Foreskin fibroblast (primary cell): ENCODE measurements at places on chromosomes 2 and 18.

GRCh38 chr2:150806336-150806735 lies 318.9 kb upstream of the RND3 start:
- no peak for DNase-seq

DNA sequence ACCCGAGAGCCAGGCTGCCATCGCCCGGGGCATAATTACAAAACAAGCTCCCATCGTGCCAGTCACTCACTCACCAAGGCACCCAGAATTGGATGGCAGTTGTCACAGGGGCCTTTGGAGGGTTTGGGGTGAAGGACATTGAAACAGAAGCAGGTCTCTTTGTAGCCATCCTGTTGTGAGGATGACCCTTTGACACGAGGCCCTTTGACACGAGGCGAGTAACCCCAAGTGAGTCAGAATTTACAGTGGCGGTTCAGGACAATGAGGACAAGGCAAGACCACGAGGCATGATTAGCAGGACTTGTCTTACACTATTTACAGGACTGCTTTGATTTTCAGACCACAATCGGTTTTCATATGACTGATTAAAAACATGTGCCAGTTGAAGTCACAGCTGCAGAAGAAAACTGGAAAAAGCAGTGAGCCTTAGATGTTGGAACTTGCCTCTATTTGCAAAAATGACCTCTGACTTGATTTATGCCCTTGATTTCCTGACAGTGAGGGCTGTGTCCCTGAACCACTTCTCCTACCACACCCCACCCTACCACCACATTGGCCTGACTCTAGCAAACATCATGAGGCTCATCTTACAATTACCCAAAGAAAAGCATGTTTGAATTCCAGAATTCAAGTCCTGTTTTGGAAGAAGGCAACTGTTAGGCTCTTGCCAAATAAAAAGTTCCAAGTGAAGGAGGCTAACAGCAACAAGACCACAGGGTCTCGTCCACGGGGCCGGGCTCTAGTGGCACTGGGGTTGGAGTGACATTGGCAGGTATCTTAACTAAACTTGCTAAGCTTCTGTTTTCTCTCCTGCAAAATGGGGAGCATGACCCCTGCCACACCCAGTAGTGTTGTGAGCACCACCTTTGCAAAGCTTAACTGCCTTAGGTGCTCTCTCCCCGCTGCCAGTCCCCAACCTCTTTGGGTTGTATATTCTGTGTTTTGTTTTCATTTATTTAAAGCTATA lies 64.4 kb upstream of the FOSL2 start:
- DNase-seq, result peak; percentile 86

DNA sequence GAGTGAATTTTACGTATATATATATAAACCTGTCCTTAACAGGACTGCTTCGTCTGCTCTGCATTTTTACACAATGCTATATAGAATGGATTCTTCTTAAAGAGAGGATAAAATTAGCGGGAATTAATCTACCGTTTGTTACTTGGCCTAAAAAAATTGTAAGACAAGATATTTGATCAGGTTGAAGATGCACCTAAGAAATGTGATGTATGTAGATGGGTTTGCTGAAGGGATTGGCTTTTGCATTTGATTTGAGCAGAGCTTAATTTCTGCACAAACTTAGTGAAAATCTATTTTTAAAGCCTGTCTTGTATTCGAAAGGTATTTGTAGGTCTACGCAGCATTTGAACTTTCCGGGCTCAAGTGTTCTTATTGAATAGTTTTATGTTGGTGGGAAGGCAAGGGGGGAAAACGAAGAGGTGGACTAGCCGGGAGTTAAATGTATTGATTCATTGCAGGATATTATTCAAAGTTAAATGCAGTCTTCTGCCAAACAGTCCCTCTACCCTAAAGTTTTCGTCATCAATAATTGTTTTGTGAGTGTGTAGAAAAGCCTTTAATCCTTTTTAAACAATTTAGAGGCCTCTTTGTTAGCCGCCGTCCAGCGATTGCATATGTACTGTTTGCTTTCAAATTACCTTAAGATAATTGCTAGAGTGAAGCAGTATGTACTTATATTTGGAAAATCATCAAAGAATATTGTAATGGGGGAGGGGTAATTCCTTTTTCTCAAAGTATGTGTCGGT lies 1.2 kb downstream of the PPP1CB start:
- DNase-seq, result no peak

DNA sequence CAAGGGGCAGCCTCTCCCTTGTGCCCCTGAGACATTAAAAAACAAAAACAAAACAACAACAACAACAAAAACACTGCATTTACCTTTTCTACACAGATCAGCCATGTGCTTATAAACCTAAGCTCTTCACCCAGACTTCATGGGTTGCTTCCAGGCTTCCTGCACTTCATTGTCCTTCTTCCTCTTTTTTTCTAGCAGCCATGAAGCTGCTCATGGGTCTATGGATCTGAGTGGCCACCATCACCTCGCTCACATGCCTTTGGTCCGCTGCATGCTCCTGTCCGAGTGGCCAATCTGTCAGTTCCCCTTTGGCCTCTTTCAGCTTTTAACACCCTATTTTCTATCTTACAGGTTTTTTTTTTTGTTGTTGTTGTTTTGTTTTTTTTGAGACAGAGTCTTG lies 9.0 kb upstream of the TET3 start:
- no peak for DNase-seq

- no peak for DNase-seq
Measured at GRCh38 chr18:58715540-58715939, 44.3 kb downstream of the MALT1 start.

DNA sequence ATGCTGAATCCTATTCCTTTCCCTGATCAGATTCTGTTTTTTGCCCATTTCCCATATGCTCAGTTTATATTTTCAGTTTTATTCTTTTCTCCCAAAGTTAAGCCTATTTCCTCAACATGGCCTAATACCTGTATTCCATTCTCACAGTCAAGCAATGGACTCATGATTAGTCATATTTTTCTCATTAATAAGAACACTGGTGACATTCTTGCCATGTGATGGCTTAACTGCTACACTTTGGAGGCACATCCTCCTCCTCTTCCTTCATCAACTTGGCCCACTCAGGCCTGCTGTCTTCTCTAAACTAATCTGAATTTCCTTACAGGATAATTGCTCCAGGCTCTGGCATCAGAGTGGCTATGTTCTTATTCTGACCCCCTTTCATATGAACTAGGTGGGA lies 679.2 kb downstream of the NYAP2 start:
- no peak for DNase-seq

- no peak for DNase-seq
Measured at GRCh38 chr2:2843969-2844548, 513.0 kb upstream of the MYT1L start.

GRCh38 chr2:22878121-22878520 lies 506.9 kb upstream of the KLHL29 start:
- no peak for DNase-seq

- DNase-seq, result no peak
Measured at GRCh38 chr2:152577579-152577978, 139.7 kb downstream of the PRPF40A start.

DNA sequence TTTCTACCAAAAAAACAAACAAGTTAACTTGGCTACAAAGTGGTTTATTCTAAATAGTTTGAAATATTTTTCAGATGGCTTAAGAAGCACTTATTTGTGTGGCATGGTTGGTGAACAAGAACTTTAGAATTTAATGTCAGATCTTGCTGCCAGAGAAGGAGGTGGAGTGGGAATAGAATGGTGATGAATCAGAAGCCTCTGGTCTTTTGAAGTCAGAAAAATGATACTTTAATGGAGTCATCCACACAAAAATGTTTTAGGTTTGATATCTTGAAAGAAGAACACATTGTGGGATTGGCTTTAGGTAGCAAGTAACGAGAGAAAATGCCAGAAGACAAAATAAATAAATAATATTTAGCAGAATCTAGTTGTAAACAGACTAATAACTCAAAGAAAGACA lies 243.1 kb upstream of the FANCL start:
- DNase-seq, result no peak

GRCh38 chr2:186459009-186459408 lies 27.1 kb upstream of the ZC3H15 start:
- peak; percentile 29 for DNase-seq

DNA sequence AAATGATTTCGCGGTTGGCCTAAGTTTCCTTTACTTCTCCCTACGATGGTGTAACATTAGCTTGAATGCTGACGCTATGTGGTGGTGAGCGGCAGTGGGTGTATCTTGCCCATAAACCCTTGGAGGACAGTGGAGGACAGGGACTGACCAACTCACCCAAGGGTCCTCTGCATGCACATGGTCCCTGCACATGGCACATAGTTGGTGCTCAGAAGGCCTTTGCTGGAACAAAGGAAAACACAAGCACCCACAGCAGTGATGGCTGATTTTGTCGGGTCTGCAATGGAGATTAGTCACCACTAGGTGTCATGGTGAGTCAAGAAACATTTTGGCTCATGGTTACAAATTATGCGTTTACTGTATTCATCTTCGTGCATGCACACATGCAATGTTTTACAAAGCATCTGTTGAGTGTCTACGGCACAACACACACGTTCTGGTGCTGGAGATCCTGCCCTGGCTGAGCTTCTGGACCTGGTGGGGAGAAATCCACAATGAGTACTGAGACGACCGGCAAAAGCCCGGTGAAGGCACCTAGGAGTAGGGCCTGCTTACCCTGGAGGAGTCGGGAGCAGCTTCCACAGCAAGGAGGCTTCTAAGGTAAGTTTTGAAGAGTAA lies 44.0 kb downstream of the PDCL3 start:
- no peak for DNase-seq

DNA sequence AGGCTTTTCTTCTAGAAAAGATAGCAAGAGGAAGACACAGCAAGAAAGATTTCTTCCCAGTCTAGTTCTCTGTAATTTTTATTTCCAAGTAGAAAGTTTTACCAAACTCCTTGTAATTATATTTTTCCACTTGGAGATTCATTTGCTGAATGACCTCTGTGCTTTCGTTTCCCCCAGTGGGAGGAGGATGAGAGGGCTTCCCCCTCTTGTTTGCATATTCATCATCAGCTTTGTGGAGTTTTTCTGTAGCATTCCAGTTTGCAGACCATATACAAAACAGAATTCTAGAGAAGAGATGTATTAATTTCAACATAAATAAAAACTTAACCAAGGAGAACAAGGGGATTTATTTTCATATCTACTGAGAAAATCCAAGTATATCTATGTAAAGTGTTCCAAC lies 51.3 kb downstream of the RMDN2 start:
- DNase-seq, result no peak

DNA sequence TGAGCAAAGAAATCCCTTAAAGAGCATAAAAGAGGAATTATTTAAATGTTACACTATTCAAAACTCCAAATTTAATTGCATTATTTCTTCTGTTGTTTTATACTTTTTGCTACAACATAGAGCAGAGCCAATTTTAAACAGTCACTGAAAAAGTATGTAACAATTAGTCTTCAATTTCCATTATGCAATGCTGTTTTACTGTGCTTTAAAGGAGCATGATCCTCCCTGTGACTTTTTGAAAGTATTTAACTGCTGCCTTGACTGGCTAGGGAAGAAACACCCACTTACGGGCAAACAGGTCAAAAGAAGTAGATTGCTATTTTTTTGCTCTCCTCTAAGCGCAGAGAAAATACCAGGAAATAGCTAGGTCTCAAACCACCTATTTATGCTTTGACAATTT lies 217.4 kb upstream of the GCFC2 start:
- DNase-seq, result no peak

DNA sequence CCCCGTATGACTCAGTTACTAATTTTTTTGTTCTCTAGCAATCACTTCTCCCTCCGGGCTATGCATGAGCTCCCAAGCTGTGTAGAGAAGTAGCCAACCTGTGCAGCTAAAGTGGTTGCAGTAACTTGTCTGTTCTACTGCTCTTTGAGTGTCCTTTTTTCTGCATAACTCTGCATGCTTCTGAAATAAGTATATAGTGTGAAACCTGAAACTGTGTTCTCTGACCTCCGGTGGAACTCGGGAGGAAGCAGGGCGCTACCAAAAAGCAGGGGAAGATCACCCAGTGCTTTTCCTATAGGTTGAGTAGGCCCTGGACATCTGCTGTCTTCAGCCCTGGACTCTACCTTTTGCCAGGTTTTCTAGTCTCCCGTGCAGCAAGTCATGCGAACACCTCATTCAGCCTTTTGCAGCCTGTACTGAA lies 47.8 kb downstream of the PHLPP1 start:
- no peak for DNase-seq

DNA sequence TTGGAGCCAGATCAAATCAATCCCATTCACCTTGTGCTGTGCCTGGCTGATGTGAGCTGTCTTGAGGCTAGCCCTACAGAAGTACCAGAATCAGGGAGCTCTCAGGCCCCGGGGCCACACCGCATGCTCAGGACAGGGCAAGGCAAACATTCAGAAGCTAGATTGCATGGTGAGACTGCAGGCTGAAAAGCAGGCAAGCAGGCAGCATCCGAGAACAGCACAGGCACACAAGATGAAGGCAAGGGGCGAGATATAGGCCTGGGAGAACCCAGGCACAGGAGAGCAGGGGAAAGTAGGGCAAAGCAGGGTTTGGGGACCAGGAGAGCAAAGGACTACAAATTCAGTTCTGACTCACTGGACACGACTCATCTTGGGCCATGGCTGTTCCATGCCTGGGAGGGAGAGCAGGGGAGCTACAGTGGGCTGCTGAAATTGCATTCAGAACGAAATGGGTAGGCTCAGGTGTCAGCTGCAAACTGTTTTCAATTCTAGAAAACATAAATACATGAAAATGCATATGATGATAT lies 59.6 kb downstream of the GALNT14 start:
- DNase-seq, result peak; percentile 25

DNA sequence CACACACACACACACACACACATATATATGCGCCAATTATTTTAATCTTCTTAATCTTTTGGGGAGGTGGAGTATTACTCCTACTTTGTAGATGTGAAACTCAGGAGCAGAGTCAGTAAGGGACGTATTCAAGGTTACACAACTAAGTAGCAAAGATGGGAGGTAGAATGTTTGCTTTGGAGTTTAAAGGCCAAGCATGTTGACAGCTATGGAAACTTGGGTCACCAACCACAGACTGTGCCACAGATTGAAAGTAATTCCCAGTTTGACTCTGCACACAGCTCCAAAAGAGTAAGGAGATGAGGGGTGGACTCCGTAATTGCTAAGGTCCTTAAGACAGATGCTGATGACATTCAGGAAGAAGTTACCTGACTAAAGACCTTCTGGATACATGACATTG lies 124.8 kb upstream of the ITGB6 start:
- DNase-seq, result peak; percentile 14

GRCh38 chr2:130736487-130736886 lies 7.6 kb downstream of the GPR148 start:
- no peak for DNase-seq

DNA sequence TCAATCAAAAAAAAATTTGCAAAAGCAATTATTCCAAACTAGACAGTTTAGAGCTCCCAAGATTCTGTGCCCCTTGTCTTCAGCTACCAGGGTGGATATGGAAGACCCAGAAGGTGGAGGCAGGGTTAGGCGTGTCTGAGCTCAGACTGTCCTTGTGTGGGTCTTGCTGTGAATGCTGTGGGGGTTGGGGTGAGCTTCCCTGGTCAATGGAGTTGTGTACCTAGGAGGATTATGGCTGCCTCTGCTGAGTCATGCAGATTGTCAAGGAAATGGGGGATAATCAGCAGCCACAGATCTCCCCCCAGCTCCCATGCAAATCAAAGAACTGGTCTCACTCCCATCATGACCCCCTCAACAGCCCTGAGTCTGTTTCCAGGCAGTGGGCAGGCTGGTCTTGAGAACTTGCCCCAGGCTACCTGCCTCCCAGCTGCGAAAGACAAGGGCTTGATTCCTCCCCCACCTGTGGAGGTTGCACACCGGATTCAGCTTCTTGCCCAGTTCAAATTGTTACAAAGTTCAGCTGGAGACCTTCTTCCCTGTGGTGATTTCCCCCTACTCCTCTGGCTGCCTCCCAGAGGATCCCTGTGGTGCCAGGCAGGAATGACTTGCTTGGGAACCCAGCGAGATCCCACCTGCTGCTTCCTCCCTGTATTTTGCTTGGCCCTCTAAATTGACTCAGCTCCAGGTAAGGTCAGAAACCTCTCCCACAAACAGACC lies 77.0 kb downstream of the RAD51AP2 start:
- DNase-seq, result no peak
